AG09309 (cell line): ENCODE measurements at places on chromosomes 16 and 17.

DNA sequence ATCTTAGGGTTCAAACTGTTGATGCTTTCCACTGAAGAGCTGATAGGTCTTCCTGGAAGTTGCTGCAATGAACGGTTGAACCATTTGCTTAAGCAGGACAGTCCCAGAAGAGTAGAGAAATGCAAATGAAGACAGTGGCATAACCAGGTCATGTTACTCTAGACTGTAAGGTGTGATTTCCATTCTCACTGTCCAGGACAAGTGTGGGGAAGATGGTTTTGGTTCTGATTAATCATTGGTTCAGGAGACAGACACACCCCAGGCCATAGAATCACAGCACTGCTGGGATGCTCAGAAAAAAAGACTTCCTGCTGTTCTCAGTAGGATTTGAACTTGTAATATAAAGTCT lies 34.8 kb upstream of the XYLT2 start:
- no peak for DNase-seq

- peak; percentile 82 for DNase-seq
These were observed 19.6 kb downstream of the AKAP10 start for GRCh38 chr17:19958023-19958422.

GRCh38 chr16:56295739-56296527 lies 104.6 kb downstream of the GNAO1 start:
- no peak for DNase-seq

GRCh38 chr17:8408371-8408770 lies 10.7 kb upstream of the RNF222 start:
- DNase-seq: no peak

DNA sequence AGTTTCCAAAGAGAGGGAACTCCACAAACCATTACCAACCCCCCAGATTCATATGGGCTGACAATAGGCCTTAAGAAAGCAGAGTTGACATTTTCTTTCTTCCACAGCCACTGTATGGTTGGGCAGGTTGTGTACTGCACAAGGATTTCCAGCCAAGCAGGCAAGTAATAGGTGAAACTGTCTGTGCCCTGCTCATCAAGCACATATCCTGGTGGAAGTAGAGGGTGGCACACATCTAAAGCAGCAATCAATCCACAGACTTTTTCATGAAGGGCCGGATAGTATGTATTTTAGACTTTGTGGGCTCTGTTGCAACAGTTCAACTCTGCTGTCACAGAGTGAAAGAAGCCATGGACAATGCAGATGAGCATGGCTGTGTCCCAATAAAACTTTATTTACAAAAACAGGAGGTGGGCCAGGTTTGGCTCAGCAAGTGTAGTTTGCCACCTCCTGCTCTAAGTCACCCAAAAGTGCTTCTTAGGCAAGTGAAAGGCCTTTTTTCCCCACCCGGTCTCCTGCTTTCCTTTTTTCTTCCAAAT lies 63.4 kb downstream of the SNX20 start:
- no peak for DNase-seq
